ENCODE measurements at places on chromosomes 2 and 18.

GRCh38 chr2:214401580-214401979, 9.3 kb upstream of the VWC2L start:
- no peak for DNase-seq

DNA sequence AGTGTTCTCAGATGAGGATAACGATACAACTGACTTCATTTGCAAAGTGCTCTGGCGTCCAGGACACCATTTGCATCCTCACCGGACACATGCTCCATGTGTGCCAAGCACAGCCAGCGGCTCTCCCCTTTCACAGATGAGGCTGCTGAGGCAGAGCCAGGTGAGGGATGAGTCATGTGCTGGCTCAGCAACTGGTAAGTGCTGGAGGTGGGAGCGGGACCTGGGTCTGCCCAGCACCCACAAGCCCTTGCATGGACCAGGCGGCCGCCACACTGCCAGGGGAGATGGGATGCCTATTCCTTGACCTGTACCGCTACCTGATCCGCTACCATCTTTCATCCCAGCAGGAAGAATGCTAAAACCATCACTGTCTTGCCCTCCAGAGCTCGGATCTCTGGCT, 86.2 kb upstream of the ASB18 start:
- DNase-seq: no peak

GRCh38 chr2:134169788-134170187, 84.1 kb upstream of the MGAT5 start:
- no peak for DNase-seq

DNA sequence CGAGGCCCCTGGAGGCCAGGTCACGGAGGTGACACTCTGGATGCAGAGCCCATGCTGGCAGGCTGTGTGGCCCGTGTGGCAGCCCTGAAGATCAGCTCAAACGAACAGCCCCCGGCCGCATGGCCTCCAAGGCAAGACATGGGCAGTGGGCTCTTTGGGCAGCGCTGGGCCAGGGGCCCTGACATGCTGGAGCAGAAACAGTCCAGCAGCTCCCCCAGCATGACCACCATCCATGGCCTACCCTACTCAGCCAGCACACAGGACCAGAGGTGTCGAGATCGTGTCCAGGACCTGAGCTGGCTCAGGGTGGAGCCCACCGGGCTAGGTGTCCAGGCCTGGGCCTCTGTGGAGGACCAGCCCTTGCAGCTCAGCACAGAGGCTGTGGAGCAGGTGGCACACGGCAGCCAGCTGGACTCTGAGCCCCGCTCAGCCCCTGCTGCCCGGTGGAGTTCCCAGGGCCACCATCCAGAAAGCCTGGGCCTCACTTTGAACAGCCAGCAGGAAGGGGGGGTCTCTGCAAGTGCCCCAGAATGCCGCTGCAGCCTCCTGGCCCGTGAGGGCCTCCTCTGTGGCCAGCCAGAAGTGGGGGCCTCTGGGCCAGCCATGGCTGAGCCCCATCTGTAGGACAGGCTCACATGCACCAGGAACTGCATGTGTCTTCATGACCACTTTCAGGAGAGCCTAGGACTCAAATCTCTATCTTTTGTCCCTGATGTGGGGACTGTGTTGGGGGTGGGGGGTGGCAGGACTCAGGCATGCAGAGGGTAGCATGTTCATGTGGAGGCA, 8.9 kb downstream of the AMER3 start:
- no peak for DNase-seq

DNA sequence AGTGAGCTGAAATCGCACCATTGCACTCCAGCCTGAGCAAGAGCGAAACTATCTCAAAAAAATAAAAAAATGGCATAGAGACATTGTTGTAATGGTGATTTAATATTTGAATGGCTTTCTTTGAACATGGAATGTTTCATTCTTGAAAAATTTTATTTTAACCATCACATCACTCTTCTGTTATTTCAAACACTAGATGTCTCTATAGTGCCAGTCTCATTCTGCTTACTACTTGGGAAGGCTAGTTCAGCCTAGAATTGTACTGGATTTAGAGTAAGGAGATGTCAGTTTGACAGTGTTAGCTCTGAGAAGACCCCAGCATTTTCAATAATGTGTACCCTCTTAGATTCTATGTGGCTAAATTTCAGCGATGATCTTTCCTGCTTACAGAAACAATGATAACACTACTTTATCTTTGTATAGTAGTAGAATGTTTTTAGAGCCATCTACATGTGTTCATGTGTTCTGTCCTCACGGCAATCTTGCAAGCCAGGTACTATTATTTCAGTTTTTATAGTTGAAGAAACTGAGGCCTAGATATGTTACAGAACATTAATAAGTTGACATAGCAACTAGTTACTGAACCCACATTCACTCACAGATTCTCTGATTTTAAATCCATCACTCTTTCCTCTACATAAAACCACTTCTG, 142.9 kb upstream of the ZSWIM2 start:
- no peak for DNase-seq

DNA sequence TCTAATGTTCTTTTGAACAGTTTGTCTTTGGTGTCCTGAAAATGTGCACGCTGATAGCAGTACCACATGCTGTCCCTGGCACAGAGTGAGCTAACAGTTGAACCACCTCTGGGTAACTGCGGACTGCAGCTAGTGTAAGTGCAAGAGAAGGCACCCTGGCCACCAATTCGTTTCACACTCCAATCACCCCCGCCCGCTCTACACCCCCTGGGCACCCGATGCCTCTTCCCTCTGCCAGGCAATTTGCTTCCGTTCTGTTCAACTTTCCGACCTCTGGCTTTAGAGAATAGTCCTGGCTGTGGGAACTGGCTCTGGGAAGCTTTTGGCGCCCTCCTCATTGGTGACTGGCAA, 1.4 kb downstream of the DOCK10 start:
- no peak for DNase-seq

GRCh38 chr2:128486640-128487375, 168.1 kb upstream of the HS6ST1 start:
- no peak for DNase-seq

DNA sequence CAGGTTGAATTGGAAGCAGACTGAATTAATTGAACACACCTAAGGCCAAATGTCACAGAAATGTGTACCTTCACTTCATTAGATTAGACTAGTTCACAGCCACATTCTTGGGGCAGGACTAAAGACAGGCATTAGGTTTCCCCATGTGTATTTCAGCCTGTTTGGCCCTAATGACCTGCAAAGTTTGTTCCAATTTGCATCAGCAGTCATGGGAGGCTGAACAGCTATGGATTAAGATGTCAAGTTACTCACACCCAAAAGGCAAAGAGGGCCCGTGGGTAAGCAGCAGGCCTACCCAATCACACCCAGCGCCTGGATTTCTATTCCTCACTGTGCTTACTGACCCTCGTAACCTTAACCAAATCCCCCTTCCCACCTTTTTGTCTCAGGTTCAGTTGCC, 99.6 kb upstream of the RIOK3 start:
- DNase-seq: no peak

DNA sequence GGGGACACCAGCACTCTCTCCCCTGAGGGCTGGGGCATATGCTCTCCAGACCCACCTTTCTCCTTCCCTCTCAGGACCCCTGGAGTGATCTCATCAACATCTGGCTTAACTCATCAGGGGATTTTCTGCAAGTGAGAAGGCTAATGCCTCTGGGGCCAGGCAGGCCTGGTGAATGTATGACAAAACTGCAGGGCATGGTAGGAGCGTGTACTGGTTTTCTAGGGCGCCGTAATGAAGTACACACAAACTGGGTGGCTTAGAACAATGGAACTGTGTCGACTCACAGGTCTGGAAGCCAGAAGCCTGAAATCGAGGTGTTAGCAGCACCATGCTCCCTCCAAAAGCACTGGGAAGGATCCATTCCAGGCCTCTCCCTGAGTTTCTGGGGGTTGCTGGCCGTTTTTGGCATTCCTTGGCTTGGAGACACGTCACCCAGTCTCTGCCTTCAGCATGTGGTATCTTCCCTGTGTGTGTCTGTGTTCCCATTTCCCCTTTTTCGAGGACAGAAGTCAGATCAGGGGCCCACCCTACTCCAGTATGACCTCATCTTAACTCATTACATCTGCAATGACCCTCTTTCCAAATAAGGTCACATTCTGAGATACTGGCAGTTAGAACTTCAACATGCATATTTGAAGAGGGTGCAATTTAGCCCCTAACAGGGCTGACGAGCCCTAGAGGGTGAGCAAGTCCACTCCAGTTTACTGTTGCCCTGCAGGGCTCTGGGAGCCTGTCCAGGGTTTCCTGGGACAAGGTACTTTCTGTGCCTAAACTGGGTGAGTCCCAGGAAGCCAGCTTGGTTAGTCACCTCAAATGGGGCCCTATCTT, 45.5 kb upstream of the CAB39 start:
- DNase-seq: no peak

DNA sequence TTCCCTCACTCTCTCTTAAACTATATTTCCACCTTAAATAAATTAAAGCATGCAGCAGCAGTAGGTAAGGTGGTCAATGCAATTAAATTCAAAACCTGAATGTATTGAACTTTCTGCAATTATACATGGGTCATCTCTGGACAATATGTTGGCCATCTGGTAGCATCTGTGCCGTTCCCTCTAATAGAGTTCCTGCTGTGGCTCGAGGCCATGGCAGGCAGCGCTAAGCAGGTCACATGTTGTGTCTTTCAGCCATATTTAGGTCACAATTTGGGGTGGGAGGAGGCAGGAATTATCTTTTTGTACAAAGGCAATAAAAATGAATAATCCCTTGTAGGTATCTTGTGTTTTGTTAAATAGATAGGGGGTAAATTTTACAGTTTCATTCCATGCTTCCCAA, 676.2 kb downstream of the ZEB2 start:
- DNase-seq: no peak
